ENCODE measurements at places on chromosomes 11 and 22. TPM values are rescaled to one million over a fixed set of nuclear protein-coding genes. Genes with fewer than 3 reads are reported as not detected.

The OR4D5 gene
- not detected for total RNA-seq

The SORL1 gene
- 12.6 TPM for total RNA-seq

The ANKK1 gene
- 0.27 TPM for total RNA-seq

The SPCS2 gene
- 27.2 TPM for total RNA-seq

The XPNPEP3 gene
- 12.8 TPM for total RNA-seq

The NAA40 gene
- 9.3 TPM for total RNA-seq

The API5 gene
- total RNA-seq: 106 TPM

The CDC42EP2 gene
- 45.3 TPM for total RNA-seq

The SLC25A17 gene
- 14.8 TPM for total RNA-seq

The PRRG4 gene
- total RNA-seq: 2.2 TPM

The PANX3 gene
- total RNA-seq: not detected

The GTSE1 gene
- total RNA-seq: 0.20 TPM

The RAG1 gene
- total RNA-seq: 0.93 TPM

Measured in gastroesophageal sphincter (tissue), 4 donors.